Activated CD4-positive, alpha-beta memory T cell treated with anti-CD3 and anti-CD28 coated beads for 36 hours (primary cell): ENCODE measurements at places on chromosomes 5 and 9.

DNA sequence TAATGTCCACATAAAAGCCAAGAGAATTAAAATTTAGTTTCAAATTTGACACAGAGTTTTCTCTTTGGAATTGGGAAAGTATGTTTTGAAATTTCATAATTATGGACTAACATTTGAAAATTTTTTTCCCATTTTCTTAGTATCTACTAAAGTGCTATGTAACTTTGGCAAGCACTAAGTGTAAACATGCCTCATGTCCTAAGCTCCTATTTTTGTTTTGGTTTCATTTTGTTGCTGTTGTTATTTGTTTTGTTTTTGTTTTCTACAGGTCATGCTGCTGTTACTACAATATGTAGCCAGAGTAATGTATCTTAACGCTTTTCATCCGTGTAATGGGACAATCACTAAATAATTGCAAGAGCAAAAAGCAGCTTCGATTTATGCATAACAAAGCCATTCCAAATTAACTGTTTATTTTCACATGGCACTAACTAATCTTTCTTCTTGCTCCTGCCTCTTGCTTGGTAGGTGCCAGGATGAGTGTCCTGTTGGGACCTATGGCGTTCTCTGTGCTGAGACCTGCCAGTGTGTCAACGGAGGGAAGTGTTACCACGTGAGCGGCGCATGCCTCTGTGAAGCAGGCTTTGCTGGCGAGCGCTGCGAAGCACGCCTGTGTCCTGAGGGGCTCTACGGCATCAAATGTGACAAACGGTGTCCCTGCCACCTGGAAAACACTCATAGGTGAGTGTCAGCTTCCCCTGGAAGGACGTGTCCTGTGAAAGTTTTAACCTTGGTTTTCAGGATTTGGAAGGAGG lies 107.3 kb upstream of the PRRC1 start:
- DNase-seq, result no peak

GRCh38 chr5:68217047-68217355 lies 1.4 kb downstream of the PIK3R1 start:
- no peak for DNase-seq

DNA sequence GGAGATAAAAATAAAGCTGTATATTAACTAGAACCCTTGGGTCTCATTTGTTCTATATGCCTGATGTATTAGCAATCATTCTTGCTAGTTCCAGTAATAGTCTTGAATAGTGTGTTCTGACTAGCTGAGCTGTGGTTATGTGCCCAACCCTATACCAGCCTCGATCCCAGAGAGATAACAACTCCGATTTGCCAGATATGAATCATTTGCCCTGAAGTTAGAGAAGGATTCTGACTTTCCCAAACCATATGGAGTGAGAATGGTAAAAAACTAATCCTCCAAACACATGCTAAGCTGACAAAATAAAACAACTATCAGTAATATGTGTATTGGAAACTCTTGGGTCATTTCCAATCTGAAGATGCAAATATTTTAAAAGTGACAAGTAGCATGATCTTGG lies 64.8 kb downstream of the ALDH1A1 start:
- no peak for DNase-seq

GRCh38 chr5:125199968-125200865 lies 453.8 kb upstream of the ZNF608 start:
- DNase-seq, result no peak

DNA sequence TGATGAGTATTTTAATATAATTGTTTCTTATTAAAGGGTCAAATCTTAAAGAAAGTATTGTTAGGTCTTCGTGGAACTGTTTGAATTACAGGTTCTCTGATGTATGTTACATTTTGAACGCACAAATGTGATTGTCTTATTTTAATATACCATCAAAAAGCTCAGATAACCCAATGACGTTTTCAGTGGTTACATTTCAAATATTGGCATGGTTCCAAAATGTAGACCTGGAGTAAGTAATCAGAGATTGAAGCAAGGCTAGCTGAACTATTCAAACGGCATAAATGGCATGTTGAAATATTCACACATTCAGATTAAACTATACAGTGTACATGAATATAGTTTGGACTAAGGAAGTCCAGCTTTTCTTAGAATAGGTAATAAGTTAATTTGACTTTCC lies 281.7 kb upstream of the EFNA5 start:
- no peak for DNase-seq

DNA sequence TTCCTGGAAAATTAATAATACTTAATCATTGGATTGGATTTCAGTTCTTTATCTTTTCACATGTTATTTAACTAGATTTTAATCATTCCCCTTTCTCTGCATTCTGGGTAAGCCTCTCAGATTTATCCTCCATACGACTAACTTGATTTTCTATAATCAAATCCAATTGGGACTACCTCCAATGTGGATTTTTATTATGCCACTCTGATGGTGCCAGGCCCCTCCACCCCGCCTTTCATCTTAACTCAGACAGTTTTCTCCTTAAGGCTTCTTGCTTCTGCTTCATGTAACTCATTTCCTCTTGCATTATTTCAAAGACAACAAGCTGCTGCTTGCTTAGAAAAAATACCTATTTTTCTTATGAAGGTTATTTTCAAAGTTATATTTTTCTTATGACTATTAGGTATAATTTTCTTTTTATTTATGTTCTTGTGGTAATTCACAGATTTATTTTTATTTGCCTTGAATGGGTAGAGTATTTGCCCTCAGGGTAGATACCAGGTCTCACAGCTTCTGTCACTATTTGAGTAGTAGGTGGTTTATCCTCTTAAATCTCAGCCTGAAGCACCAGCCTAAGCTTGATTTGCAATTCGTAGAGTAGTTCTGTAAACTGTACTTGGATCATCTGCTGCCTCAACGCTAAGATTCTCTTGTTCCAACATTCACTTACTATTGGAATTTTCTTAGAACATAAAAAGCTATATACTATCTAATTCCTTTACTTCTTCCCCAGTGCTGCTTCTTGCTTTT lies 659.0 kb upstream of the ARRDC3 start:
- no peak for DNase-seq

DNA sequence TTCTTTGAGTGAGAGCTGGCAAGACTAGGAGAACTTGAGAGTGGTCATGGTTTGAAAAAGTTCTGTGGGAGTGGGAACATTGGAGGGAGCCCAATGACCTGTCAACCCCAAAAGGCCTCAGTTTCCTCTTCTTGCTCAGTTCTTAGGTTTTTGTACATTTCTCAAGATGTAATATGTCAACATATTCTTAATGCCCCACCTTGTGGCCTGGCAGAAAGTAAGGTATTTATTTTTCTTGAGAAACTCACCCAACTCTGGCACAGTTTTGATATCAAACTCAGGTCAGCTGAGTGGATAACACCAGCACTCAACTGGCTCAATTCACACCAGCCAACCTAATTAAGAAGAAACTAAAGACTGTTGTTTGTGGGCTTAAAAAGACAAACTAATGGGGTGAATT lies 123.0 kb upstream of the SLC27A6 start:
- DNase-seq, result no peak

GRCh38 chr5:91293131-91293530 lies 90.0 kb downstream of the ARRDC3 start:
- peak; percentile 32 for DNase-seq

DNA sequence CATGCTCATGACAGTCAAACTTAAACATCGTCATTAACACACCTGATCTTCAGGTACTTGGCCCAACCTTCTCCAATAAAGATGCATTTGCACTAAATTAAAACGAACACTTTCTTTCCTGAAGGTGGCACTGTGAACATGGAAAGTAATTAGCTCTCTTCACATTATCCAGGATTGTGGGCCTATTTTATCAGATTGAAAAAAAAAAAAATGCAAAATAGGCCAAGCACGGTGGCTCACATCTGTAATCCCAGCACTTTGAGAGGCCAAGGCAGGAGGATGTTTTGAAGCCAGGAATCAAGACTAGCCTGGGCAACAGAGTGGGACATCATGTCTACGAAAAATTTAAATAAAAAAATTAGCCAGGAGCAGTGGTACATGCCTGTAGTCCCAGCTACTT lies 14.4 kb upstream of the CDC20B start:
- DNase-seq, result no peak

DNA sequence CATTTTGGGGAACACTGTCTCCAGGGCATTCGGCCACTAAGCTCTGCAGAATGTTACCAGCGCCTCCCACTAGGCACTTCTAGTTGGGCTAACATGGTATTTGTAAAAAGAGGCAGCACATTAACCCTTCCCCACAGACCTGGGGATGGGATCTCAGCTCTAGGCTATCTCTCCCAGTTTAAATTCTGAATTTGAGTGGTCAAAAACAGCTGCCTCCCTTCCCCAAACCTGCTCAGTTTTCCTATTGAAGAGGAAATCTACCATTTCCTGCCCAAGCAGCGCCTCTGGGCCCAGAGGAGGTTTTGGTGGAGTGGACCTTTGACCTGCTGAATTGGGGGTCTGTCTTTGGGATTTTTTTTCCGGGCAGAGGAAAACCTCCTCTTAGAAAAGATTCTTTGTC lies 53.2 kb downstream of the ENC1 start:
- DNase-seq, result no peak

GRCh38 chr5:180289433-180289832 lies 2.5 kb downstream of the MAPK9 start:
- no peak for DNase-seq

GRCh38 chr9:76257311-76257710 lies 136.9 kb downstream of the RFK start:
- no peak for DNase-seq

DNA sequence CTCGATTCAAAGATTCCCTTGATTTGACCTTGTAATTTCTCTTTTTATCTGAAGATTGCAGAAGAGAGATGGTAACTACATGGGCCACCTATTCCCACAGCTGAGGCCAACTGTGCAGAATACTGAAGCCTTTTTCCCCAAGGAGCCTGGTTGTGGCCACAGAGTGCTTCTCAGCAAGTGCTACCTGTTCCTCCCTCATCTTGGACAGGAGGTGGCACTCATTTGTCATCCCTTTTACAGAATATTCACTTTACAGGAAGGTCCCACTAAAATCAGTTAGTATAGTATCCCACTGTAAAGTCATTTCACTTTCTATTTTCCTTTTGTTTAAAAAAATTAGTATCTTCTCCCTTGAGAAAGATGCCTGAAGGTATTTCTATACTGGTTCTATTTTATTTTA lies 346.4 kb downstream of the ARL15 start:
- DNase-seq, result no peak

GRCh38 chr5:7805379-7805778 lies 45.6 kb downstream of the CFAP90 start:
- DNase-seq, result no peak

- no peak for DNase-seq
These were observed 594.5 kb downstream of the PDE4D start for GRCh38 chr5:59299006-59299405.

DNA sequence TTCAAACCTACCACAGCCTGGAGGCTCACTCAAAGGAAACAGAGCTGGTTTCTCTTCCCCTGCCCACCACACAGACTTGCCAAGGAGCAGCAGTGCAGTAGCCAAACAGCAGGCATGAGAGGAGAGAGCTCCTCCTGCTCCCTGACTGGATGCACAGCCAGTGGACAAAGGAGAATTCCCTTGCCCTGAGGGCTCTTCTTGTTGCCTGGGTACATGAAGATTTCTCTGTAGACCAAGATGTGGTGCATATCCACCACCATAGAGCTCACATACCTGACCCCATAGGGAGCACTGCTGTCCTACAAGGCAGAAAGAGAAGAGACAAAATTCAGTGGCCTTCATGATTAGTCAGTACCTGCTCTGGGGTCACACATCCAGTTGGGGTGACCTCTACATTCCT lies 56.3 kb upstream of the SPATA31E1 start:
- no peak for DNase-seq

GRCh38 chr9:131402738-131403492 lies 9.0 kb downstream of the PRRC2B start:
- no peak for DNase-seq

DNA sequence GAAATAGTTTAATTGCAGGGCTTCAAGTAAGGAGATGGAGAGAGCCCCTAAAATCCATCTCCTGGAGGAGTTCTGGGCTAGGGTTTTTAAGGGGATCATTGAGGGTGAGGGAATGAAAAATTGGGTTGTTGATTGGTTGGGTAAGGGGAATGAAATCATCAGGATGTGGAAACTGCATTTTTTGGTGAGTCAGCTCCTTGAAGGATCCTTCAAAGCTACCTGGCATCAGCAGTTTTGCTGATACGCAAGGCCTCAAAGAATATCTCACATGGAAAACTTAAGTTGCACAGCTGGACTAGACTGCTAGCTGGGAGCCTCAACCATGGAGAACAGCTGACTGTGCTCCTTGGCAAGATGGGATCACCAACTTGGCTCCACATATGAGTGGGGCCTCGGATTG lies 136.7 kb downstream of the FGF10 start:
- DNase-seq, result no peak

DNA sequence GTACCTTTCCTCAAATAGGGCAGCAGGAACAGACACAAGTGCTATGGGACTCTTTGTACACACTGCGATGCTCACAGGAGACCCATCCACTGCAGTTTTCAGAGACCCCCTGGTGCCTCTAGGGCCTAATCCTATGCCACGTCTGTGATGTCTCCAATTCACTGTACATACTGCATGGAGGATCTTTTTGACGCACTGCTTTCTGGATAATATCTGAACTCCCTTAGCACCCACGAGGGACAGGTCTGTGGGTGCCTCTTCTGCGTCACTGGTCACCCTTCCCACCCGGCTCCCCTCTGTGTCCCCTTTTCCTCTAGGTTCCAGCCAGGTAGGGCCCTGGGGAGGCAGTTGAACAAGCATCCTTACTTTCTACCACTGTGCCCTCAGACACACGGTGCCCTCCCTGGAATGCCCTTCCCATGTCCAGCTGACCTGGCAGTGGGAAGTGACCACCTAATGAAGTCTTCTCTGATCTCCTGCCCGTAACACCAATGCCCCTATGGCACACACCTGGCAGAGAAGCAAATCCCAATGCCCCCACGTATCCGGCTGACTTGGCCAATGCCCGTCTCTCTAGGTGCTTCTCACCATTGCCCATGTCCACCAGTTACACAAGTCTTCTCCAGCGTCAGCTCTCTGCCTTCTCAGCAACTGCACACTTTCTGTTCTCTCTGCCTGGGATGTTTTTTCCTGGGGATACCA lies 41.5 kb downstream of the FOXI1 start:
- no peak for DNase-seq

GRCh38 chr5:158203261-158203660 lies 344.3 kb upstream of the CLINT1 start:
- no peak for DNase-seq
